ENCODE measurements at places on chromosomes 16 and 17.

DNA sequence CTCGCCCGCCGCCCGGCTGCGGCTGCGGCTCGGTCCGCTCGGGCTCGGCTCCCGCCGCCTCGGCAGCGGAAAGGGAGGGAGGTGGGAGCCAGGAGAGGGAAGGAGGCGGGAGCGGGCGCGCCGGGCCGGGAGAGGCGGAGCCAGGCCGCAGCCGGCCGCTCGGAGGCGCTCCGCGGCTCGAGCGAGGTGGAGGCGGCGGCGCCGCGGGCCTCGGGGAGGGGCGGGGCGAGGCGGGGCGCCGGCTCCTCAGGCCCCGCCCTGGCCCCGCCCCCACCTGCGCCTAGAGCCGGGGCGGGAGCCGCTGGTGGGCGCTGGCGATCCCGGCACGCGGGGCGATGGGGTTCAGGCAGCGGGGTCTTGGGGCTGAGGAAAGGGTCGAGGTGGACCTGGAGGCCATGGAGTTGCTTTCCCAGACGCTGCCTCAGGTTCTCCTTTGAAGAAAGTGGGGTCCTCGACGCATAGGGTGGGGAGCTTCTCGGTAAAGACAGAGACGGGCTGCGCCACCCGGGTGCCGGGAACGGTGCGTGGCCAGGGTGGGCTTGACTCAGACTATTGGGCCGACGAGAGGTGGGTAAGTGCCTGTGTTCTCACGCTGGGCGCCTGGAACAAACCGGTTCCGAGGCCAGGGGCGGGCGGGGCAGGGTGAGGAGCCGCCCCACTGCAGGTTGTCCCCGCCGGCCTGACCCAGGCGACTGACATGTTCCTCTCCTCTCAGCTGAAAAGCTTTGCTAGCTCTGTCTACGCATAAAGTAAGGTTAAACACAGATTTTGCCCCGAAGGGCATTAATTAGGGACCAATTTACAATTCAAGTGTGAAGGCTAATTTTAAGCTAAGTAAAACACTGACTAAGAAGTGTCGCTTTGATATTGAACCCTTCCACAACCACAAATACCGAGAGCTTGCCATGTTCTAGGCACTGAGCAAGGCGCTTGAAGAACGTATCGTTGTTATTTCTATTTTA is at the start of gene CMTM4:
TSS of gene CMTM4 (minus strand) at position 75 of the 962 bp plus-strand sequence. CDS start 218 bp downstream, outside the sequence.
- peak; percentile 49 for DNase-seq

DNA sequence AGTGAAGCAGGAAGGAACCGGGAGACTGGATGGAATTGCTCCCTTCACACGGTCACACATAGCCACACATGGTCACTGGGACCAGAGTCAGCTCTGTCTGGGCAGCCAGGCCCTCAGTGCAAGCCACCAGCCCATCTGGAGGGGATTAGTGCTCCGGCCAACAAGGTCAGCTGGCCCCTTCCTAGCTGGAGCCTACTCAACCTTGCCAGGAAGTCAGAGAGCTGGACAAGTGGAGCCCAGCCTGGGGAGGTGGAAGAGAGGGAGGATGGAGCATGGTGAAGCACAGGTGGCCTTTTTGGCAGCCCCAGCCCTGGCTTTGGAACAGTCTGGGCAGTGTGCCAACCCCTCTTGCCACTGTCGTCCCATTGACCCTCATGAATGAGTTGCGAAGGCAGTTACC is 3.7 kb upstream of the CACNA1G start:
- no peak for DNase-seq

- no peak for DNase-seq
These were observed 61.1 kb downstream of the BANP start for GRCh38 chr16:88012360-88012759.

DNA sequence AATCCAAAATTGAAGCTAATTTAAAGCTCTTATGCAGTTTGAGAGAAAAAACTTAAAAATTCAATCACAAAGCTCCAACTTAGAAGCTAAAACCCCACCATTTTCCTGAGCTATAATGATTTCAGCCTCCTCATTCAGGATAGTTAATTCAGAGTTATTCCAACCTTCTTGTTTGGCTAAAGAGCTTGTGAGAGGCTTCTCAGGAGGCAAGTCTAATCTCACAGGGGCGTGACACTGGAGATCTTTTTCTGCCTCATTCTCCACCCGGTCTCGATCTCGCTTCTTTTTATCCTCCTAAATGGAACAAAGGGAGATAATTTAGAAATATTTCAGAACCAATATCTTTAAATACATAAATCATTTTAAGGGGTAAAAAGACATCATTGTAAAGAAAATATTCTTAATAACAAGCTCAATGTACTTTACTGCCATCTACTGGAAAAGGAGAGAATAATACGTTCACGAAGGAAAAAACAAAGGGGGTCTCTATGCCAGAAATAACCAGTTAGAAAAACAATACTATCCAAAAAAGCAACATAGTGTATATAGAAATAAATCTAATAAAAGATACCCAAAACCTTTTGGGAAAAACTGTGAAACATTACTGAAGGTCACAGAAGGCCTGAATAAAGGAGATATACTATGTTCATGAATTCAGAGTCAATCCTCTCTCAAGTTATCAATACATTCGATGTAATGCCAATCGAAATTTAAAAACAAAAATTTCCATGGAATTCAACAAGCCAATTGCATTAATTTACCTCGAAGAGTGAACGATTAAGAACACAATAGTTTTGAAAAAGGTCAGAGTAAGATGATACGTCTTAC is 13.9 kb downstream of the BRD7 start:
- no peak for DNase-seq

GRCh38 chr17:77203436-77203835 is 62.7 kb downstream of the SEC14L1 start:
- DNase-seq: no peak

DNA sequence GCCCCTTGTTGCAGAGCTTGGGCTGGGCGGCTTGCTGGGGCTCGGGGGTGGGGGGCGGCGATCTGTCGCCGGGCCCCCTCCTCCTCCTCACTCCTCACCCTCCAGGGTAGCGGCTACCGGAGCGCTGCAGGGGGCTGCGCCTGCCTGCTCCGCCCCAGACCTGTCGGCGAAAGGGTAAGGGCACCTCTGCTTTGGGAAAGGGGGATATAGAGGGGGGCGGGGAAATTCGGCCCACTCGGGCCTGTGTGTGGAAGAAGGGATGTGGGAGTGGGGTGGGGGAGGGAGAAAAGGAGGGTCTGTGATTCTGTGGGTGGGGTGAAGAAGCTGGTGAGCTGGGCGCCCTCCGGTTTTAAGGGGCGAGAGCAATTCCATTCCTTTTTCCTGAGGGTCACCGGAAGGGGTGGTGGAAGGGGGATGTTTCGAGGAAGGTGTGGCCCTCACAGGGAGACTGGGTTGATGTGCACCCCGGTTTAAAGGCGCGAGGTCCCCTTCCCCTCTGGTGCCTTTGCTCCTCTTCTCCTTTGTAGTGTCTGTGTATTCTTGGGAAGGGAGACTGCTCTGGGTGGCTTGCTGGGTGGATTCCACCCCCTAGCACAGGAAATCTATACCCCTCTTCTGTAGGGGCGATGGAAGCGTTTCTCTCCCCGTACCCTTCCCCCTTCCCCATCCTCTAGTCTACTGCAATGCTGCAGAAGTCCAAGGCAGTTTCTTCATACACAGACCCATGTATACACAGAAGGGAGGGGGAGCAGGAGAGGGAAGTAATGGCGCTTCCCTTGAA is 878 bp downstream of the TAOK1 start:
- no peak for DNase-seq

- DNase-seq: no peak
These were observed 424 bp downstream of the C17orf100 start for GRCh38 chr17:6651919-6652452.

GRCh38 chr16:78902321-78902720 is 698.2 kb downstream of the MAF start:
- DNase-seq: no peak

GRCh38 chr16:69270395-69270794 is 40.8 kb upstream of the VPS4A start:
- DNase-seq: no peak

GRCh38 chr17:81429821-81430551 is 34.7 kb downstream of the BAHCC1 start:
- DNase-seq: no peak

GRCh38 chr17:32461853-32462617 is 17.7 kb downstream of the PSMD11 start:
- peak; percentile 59 for DNase-seq

DNA sequence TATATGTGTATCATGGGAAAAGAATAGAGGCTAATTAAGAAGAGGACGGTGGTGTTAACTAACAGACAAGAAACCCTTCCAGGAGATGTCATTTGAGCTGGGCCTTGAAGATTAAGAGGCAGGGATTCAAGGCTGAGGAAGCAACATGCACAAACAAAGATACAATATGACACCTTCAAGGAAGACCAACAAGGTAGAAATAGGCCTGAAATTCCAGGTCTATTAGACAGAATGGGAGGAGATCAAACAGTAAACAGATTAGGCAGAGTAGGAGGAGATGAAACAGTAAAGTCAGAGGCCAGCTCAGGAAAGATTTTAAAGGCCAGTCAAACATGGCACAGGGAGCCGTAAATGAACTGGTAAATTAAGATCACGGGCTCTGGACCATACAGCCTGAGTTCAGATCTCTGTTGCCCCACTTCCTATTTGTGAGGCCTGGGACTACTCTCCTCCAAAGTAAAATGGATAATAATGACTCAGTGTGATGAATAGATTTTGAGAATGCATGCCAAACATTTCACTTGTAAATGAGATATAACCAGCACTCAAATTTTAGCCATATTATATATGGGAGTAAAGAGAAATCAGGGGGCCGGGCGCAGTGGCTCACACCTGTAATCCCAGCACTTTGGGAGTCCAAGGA is 38.9 kb downstream of the USP31 start:
- DNase-seq: no peak

GRCh38 chr17:12463102-12463501 is 202.6 kb upstream of the MYOCD start:
- no peak for DNase-seq

DNA sequence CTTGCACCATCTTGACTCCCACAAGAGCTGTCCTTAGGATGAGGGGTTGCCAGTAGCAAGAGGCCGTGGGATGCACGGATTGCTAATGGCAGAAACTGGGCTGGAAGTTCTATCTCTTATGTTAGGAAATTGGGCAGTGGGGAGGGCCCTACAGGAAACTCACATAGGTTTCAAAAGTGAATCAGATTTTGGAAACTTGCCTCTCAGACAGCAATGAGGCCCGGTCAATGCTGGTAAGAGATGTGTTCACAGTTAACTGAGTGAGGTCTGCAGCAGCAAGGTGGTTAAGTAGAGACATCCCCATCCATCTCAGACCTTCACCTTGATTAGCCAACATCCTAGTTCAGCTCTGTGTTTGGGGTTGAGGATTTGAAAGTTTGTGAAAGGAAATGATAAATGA is 164.7 kb downstream of the ABCA8 start:
- DNase-seq: no peak

DNA sequence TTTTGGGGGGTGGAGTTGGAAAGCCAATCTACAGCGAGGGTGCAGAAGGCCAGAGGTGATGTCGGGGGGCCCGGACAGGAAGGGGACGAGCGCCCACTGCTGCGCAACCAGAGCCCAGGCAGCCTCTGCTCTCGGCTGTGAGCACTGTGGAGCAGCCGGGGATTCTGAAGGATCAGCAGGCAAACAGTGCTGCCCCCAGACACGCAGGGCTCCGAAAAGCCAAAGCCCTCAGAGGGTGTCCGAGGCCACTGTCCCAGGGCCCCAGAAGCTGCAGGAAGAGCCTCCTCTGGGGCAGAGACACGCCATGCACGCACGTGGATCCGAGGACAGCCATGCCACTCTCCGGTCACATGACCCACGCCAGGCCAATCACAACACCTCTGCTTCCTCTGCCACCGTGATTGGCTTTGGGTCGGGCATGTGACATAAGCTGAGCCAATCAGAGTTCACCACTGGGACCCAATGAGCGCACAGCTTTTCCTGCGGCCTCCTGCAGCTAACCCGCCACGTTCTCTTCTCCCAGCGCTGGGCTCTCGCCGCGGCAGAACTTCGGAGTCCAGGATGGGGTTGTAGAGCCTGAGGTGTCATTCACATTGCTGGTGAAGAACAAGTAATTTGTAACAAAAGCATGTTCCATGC is 40.7 kb downstream of the ACTG1 start:
- DNase-seq: no peak

- no peak for DNase-seq
These were observed 66.9 kb upstream of the RCVRN start for GRCh38 chr17:9971991-9972390.

DNA sequence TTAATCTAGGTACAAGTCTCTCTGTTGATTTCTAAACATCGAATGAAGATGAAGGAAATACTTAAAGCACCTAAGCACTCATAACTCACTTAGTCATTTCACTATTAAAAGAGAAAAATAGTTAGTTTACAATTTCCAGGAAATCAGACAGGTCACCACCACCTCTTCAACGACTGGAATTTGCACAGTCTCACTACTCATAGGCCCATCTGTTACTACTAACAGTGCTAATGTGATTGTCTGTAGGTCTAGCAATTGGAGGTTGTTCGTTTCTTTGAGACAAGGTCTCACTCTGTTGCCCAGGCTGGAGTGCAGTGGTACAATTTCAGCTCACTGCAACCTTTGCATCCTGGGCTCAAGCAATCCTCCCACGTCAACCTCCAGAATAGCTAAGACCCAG is 444.6 kb downstream of the MAF start:
- DNase-seq: no peak

DNA sequence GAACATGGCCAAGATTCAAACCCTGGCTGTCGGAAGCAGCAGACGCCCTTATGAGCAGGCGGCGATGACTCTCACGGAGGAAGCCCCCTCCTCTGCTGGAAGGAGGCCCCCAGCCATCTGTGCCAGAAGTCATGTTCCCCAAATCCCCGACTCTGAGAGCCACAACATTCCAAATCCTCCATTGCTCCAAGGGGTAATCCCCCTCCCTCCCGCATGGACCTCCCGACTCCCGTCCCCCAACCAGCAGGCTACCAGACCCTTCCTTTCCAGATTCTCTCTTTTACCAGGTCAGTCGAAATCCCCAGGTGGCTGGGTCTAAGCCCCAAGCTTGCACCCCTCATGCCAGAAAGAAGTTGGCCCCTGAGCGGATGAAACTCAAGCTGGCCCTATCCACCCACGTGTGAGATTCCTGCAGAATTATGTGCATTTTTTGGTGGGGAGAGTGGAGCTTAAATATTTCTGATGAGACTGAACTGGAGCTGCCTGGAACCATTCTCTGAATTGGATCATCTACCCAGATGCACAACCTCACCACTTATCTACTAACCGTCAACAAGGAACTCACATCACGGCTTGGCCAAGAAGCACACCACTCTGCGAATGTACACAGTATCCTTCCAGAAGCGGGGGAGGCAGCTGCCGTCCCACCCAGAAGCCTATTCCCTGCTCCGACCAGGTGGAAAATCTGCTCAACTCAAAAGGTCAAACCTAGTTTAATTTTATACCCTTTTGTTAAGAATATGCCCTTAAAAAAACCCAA is 283.5 kb downstream of the C16orf95 start:
- no peak for DNase-seq
